ENCODE measurements at places on chromosomes 11 and 22.
A peak's percentile ranks its signal among the peaks of the same experiment; 100 is the strongest.

GRCh38 chr11:62081378-62082291, 42.2 kb upstream of the INCENP start:
- DNase-seq = peak; percentile 42

- no peak for DNase-seq
These were observed 9.9 kb downstream of the RDX start for GRCh38 chr11:110286298-110287040.

- no peak for DNase-seq
These were observed 8.0 kb downstream of the ZFTA start for GRCh38 chr11:63760487-63761079.

- DNase-seq = no peak
These were observed 46.1 kb upstream of the SCUBE2 start for GRCh38 chr11:9137293-9138132.

DNA sequence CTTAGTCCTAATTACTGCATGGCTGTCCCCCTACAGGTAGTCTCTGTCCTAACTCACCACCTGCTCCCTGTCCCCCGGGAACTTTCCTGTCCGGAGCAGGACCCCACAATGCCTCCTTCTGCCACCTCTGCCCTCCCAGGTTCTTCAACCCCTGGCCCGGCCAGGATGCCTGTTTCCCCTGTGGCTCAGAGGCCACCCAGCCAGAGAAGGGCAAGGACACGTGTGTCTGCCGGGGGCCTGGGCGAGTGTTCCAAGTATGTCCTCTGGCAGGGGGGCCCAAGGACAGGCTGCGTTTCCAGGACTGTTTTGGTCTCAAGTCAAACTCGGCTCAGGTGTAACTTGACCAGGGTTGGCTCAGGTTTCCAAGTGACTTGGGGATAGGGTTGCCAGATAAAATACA, 63.8 kb downstream of the BTG4 start:
- DNase-seq = no peak

GRCh38 chr11:59285716-59286260, 72.9 kb upstream of the OR5AN1 start:
- no peak for DNase-seq

DNA sequence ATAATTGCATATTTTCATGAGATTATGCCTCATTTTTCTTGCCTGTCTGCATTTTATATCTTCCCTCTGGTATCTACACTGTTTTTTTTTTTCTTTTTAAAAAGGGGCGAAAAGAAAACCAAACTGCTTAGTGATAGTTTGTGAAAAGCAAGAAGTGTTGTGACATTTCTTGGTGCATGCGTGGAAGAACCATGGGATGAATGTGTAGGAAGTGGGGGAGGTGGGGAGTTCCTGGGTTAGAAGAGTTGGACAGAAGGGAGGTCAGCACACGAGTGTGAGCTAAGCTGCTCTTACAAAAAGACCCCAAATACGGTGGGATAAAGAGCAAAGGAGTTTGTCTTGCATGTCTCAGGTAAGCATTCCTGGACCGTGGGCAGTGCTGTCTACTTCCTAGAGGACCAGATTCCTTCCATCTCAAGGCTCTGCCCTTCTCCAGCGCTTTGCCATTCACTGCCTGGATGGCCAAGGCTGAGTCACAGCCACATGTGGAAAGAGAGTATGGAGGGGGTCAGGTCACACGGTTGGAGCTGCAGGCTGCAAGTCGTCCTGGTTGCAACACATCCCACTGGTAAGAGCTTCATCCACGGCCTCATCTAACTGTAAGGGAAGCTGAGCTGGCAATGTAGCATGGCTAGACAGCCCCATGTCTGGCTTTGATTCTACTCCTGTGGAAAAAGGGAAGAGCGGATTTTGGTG, 300.6 kb downstream of the DDX10 start:
- no peak for DNase-seq

- DNase-seq = no peak
These were observed 11.9 kb downstream of the LMO1 start for GRCh38 chr11:8251616-8252295.

GRCh38 chr11:34977089-34977912, 60.9 kb downstream of the PDHX start:
- DNase-seq = no peak

GRCh38 chr11:116851626-116852025, 14.2 kb upstream of the APOA1 start:
- no peak for DNase-seq

DNA sequence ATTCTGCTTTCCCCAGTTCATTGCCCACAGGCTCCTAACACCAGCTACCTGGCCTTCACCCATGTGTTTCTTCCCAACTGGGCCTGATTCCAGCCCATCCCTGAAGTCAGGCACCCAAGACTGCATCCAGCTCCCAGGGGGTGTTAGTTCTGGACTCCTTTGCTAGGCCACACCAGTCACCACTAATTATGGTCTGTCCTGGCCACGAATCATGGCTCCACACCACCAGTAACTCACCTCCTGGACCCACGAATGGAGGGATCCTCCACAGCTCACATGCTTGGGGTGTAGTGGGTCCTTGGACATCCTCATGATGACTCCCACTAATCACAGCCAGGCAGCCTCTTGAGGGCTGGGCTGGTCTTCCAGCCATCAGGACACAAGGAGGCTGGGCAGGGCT, 3.6 kb upstream of the RASL10A start:
- DNase-seq = no peak

- no peak for DNase-seq
These were observed 929.5 kb downstream of the KCNA4 start for GRCh38 chr11:29087200-29087812.

- no peak for DNase-seq
These were observed 74.7 kb downstream of the PDE2A start for GRCh38 chr11:72599325-72600117.

DNA sequence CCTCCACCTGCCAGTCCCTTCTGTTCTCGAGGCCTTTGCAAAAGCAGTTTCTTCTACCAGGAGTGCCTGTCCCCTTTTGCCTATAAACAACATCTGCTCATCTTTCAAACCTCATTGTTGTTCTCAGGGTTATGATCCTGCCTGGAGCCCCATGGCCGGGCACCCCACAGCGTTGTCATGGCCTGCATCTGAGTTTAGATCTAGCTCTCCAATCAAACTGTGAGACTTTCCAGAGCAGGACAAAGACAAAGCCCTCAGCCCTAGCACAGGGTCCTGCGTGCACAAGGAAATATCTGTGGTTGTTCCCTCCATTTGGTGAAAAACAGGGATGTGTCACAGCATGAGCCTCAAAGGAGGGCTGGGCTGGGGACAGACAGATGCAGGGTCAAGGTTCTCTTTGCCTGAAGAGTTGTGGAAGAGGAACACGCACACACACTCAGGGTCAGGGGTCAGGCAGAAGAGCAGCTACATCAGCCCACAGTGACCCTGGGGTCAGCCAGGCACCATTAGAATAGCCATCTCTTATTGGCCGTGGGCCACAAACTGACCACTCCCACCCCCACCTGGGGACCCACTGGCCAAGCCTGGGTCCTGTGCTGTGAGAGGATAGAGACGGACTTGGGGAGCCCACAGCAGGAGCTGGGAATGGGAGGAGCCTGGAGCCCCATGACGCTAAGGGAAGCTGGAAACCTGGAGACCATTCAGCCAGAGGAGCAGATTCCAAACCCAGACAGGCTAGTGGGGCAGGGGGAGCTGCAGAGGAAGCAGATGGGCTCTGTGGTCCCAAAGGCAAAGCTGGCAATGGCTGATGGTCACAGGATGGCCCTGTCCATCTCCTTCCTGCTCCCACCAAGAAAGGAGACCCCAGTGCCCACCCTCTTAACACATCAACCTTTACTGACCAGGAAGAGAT, 99.4 kb downstream of the PDE2A start:
- no peak for DNase-seq

GRCh38 chr11:118998388-118998717, 415 bp downstream of the CENATAC start:
- DNase-seq = no peak

- no peak for DNase-seq
These were observed 1.6 kb downstream of the NCAM1 start for GRCh38 chr11:112962579-112963367.

Measured in amniotic stem cell (primary cell).